ENCODE measurements at places on chromosomes 16 and 17.

DNA sequence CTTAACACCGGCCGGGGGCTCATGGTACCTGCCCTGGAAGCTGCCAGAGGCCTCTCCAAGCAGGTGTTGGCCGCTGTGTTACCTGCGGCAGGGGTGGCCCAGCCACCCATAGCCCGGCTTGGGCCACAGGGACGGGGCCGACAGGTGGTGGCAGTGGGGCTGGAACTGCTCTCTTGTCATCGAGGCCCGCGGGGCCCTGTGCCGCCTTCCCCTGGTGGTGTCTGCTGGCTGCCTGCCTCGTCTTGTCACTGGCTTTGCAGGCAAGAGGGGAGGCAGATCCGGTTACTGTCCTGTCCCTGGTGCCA is 27.1 kb downstream of the GSE1 start:
- no peak for DNase-seq

GRCh38 chr17:69045646-69046045 is 15.1 kb downstream of the ABCA9 start:
- DNase-seq, result no peak

DNA sequence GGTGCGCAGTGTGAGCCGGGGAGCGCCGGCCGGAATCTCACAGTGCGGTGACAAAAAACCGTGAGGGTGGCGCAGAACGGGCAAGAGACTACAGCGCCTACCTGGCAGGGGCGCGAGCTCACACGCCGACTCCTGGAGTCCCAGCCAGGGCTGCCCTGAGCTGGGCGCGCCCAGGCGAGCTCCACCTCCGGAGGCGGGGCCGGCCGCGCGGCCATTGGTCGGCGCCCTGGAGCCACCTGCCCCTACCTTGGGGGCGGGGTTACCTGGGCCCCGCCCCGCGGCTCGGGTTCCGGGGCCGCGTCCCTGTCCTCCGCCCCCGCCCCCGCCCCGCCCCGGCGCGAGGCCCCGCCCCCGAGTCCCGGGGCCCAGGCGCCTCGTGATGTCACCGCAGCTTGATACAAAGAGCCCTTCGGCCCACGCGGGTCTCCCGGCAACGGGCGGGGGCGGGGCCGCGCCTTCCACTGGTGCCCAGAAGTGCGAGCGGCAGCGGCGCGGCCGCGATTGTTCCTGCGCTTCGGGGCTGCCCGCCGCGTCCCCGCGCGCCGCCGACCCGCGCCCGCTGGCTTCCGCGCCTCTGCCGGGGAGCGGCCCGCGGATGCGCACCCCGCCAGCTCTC is 96.3 kb downstream of the RAB11FIP4 start:
- DNase-seq, result no peak

GRCh38 chr17:44209786-44210341 is 9.6 kb downstream of the UBTF start:
- no peak for DNase-seq

- DNase-seq, result no peak
Observed at GRCh38 chr17:39607851-39608130, at the start of gene NEUROD2. NEUROD2 (minus strand) TSS chr17:39607920; CDS start chr17:39606599, 1,321 bp downstream.

GRCh38 chr16:68448360-68448970 is at the start of gene SMPD3:
SMPD3 (minus strand) TSS chr16:68448508; CDS start chr16:68372181, 76,327 bp downstream.
- peak; percentile 97 for DNase-seq

GRCh38 chr16:85615014-85615851 is 2.1 kb downstream of the GSE1 start:
- no peak for DNase-seq

DNA sequence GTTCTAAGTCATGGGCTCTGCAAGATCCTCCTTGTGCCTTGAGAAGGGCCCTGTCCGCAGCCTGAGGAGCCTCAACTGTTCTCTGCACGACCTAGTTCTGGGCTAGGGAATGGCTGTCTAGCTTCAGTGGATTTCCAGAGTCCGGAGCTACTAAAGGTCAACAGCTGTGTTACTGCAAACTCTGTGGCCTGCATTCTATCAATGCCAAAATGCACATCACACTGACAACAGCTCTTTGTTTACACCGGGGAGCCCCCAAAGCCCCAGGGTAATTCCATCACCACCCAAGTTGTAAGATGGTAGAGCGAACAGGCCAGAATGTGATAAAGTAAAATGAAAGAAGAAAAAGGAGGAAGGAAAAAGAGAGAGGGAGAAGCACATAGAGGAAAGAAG is 610.2 kb downstream of the MAF start:
- no peak for DNase-seq

DNA sequence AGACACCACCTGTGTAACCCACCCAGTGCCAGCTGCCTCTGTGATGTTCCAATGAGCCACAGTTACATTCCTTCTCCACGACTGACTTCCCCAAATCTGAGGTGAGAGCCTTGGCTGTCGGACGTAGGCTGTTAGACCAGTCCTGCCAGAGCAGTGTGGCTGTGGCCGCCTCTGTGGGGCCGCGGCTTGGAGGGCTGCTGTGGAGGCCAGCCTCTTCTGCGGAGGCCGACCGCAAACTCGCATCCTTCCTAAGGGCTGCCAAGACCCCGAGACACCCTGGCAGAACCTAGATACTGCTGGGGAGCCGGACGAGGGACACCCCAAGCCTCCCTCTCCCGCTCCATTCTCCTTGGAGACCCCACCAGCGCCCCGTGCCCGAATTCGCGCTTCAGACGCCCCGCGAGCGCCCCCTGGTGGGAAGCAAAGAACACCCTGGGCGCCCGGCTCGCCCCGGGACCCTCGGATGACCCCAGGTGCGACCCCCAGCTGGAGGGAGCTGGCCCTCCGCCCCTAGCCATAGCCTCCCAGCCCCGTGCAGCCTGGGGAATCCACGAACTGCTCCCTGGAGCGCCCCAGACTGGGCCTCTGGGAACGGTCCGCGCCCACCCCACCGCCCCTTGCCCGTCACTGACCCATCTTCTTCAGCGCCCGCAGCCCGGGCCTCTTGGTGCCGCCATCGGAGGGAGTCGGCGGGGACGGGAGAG is 547 bp downstream of the PLCD3 start:
- DNase-seq, result no peak

- DNase-seq, result no peak
Observed at GRCh38 chr16:30786115-30786935, 680 bp downstream of the ZNF629 start.

- no peak for DNase-seq
Observed at GRCh38 chr17:72726936-72727335, 365.6 kb downstream of the SLC39A11 start.

DNA sequence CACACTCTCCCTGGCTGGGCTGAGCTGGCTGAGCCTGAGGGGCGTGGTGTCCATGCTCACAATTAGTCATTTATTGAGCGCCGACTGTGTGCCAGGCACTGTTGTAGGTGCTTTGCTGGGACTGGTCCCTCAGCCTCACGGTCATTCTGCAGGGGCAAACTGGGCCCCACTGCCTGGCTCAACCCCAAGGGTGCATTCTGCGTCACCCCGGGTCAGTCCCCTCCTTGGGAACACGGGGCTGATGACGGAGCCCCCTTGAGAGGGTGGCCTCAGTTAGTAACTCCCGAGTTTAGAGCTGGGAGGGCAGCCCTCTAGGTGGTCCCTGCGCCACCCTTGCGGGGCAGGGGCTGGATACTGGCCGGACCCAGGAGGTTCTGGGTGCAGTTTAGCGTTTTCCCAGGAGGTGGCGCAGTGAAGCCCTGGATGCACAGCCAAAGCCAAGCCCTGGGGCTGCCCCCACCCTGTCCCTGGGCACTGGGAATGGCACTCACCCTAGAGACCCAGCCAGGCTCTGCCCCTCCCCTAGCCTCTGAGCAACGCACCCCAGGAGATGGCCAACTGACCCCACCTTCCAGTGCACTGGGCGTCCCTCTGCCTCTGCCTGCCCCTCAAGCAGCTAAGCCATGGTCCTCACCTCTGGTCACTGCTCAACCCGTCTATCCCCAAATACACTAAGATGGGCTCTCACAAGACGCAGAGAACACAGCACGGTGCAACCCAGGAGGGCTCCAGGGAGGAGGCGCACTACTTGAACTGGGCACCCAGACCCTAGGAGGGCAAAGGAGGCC is 243.2 kb upstream of the GSE1 start:
- no peak for DNase-seq

DNA sequence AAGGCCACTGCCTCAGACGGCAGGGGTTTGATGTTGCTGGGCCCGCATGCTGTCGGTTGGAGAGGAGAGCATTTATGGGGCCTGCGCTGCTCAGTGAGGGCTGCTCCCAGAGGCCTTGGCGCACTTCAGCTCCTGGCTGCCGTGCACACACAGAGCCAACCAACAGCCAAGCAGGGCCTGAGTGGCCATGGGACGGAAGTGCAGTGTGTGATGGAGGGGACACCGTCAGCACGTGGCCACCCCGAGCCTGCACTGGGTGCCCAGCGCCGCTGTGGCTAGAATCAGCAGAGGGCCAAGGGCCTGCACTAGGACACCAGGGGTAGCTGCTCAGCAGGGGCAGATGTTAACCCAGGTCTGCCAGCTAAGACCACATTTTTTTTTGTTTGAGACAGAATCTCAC is 21.8 kb downstream of the KLHL36 start:
- DNase-seq, result no peak

- DNase-seq, result peak; percentile 62
Observed at GRCh38 chr16:70804153-70804733, 3.3 kb upstream of the VAC14 start.

- no peak for DNase-seq
Observed at GRCh38 chr16:57360321-57360935, 1.8 kb downstream of the CCL22 start.

- DNase-seq, result no peak
Observed at GRCh38 chr17:28584434-28584833, 7.7 kb upstream of the ALDOC start.

- no peak for DNase-seq
Observed at GRCh38 chr16:25110387-25110947, 1.1 kb upstream of the LCMT1 start.

DNA sequence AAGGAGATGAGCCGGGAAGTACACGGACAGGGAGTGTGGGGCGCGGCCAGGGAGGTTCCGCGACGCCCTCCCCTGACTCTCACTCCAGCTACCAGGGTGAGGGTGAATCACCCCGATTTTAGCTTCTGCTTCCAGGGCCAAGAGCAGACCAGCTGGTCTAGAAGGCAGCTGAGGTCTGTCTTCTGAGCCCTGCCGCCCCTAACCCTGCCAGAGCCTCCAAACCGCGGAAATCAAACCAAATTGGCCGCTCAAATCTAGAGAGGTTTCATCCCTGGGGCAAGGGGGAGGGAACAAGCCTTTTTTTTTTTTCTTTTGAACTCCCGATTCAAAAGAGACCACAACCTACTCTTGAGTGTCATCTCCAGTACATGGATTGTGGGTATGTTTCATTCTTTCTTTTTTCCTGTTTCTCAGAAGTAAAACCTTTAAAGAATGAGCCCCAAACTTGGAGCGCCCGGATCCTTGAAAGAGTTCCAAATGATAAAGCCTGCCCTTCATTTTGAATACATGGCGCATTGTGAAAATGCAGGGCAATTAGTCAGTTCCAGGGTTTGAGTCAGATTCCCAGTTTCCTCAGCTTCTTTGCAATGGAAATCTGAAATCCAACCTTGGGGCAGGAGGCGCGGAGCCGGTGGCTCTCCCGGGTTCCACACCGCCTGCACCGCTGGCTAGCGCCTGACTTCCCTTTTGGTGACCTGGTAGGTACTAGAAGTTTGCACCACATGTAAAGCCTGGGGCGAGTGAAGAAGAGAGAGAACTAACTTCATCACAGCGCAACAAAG is 16.5 kb upstream of the ZFHX3 start:
- DNase-seq, result peak; percentile 60

GRCh38 chr17:50517011-50517410 is 8.8 kb downstream of the MYCBPAP start:
- DNase-seq, result no peak

- no peak for DNase-seq
Observed at GRCh38 chr17:14334276-14334840, 33.5 kb downstream of the HS3ST3B1 start.

GRCh38 chr17:48240122-48240521 is 132.6 kb downstream of the SNX11 start:
- DNase-seq, result no peak

GRCh38 chr17:74135391-74136167 is 67.9 kb upstream of the RPL38 start:
- no peak for DNase-seq

DNA sequence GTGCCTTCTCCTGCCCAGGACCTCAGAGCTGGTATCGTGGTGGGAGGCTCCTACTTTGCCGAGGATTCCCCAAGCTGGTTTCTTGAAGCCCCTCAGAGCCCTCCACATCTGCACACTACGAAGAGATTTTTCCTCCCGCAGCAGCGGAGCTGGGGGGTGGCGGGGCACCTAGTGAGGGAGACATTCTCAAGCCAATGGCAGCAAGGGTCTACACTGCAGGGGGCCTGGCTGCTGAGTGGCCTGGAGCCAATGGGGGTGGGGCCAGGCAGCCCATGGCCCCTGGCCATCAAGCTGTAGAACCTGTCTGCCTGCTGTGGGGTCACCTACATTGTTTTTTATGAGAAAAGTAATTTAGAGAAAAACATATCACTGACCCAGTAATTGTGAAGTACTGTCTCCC is 5.0 kb downstream of the SLC26A11 start:
- no peak for DNase-seq

DNA sequence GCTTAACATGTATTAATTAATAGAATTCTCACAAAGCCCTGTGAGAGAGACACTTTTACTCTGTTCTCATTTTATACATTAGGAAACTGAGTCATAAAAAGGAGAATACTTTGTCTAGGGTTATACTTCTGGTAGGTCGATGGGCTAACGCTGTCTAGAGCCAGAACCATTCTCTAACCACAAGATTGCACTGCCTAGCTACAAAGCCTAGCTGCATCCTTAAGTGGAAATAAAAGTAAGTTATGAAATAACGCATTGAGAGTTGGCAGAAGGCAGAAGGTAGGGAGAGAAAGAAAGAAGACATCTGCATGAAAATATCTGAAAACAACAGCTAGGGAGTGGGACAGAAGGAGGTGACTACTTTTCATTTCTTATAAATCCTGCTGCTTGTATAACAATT is 33.2 kb downstream of the IRX6 start:
- no peak for DNase-seq

- no peak for DNase-seq
Observed at GRCh38 chr17:56866496-56866895, 32.5 kb downstream of the DGKE start.

DNA sequence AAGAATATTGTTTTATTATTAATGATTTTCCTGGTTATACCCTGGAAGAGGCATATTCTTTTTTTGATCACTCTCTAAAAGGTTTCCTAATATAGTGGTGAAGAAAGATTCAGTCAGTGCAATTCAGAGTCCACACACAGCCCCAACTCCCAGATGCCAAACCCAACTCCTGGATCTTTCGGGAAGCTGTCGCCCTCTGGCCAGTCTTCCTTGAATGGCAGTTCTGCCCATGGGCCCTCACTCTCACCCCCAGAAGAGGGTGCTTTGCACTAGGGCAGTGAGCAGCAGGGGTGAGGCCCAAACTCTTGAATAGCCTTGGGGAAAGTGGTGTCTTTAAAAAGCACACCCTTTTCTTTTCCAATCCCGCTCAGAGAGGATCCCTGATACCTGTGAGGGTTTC is 11.0 kb downstream of the KRT32 start:
- DNase-seq, result no peak

GRCh38 chr17:38440614-38441397 is 12.5 kb downstream of the ARHGAP23 start:
- DNase-seq, result no peak

All from AG09309 (cell line).